ENCODE measurements at places on chromosomes 11 and 22.

GRCh38 chr11:699753-700152 is 4.1 kb downstream of the TMEM80 start:
- DNase-seq, result no peak

DNA sequence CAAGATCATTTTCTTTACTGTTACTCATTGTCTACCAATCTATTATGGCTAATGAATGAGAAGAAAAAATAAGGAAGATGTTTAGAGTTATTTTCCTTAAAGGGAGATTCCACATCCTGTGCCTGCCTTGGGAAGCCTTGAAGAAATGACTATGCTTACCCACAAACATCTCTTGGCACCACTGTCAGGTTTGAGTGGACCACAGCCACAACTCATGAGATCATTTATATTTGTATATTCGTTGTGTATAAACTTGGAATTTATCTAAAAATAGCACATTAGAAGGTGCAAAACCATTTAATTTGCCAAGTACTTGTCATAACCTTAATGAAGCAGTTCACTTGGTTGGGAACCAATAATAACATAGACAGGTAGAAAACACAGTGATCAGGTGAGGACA is 740.8 kb downstream of the DLG2 start:
- no peak for DNase-seq

GRCh38 chr11:123640677-123641494 is 13.5 kb downstream of the SCN3B start:
- peak; percentile 57 for DNase-seq

GRCh38 chr11:112784323-112785073 is 176.7 kb upstream of the NCAM1 start:
- DNase-seq, result no peak

DNA sequence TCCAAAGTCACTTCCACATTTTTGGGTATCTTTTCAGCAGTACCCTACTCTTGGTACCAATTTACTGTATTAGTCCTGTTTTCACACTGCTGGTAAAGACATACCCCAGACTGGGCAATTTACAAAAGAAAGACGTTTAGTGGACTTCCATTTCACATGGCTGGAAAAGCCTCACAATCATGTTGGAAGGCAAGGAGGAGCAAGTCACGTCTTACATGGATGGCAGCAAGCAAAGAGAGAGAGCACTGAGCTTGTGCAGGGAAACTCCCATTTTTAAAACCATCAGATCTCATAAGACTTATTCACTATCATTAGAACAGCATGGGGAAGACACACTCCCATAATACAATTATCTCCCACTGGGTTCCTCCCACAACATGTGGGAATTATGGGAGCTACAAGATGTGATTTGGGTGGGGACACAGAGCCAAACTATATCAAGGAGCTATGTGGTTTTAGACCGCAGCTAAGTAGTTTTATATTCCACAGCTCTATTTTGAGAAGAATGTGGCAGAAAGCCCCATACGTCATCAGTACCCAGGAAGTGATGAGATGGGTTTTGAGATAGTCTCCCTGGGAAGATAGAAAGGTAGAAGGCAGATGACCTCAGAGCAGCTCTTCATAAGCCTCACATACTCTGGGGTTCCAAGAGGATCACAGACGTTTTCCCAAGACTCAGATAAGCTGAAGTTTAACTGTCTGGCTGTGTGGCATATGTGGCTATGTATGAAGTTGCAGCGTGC is 96.3 kb downstream of the APIP start:
- DNase-seq, result no peak

GRCh38 chr11:69174841-69175240 is 19.1 kb downstream of the SMIM38 start:
- no peak for DNase-seq

DNA sequence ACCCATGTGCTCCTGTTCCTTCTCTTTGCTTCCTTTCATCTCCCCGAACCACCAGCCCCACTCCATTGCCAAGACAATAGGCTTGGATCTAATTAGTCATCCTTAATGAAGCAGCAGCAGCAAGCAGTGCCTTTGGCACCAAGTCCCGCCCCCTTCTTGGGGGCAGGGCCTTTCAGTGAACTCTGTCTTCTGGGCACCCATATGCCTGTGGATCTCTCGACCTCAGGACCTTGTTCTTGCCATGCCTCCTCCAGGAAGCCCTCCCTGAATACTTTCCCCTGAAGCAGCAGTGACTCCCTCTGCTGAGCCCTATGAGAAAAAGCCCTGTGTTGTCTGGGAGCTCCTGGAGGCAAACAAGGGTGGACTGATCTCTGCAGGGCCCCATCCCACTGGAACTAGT is 32.1 kb downstream of the ARHGEF17 start:
- no peak for DNase-seq

- DNase-seq, result no peak
Measured at GRCh38 chr11:76314741-76315090, 66.2 kb downstream of the THAP12 start.

- peak; percentile 58 for DNase-seq
Measured at GRCh38 chr11:95923728-95924413, at the start of gene MTMR2. Gene MTMR2 (minus strand): TSS chr11:95924107. CDS start chr11:95923954, 153 bp downstream.

GRCh38 chr11:26087120-26087935 is 244.6 kb upstream of the ANO3 start:
- DNase-seq, result no peak

DNA sequence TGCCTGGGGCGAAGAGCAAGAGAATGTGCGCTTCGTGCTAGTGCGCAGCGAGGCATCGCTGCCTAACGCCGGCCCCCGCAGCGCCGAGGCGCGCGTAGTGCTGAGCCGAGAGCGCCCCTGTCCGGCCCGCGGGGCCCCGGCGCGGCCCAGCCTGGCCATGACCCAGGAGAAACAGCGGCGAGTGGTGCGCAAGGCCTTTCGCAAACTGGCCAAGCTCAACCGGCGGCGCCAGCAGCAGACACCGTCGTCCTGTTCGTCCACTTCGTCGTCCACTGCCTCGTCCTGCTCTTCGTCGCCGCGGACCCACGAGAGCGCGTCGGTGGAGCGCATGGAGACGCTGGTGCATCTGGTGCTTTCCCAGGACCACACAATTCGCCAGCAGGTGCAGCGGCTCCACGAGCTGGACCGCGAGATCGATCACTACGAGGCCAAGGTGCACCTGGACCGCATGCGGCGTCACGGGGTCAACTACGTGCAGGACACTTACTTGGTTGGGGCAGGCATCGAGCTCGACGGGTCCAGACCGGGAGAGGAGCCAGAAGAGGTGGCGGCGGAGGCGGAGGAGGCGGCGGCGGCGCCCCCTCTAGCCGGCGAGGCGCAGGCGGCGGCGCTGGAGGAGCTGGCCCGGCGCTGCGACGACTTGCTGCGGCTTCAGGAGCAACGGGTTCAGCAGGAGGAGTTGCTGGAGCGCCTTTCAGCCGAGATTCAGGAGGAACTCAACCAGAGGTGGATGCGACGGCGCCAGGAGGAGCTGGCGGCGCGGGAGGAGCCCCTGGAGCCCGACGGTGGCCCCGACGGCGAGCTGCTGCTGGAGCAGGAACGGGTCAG is 1.0 kb downstream of the RASSF10 start:
- DNase-seq, result no peak
